ENCODE measurements at places on chromosomes 5 and 9.

DNA sequence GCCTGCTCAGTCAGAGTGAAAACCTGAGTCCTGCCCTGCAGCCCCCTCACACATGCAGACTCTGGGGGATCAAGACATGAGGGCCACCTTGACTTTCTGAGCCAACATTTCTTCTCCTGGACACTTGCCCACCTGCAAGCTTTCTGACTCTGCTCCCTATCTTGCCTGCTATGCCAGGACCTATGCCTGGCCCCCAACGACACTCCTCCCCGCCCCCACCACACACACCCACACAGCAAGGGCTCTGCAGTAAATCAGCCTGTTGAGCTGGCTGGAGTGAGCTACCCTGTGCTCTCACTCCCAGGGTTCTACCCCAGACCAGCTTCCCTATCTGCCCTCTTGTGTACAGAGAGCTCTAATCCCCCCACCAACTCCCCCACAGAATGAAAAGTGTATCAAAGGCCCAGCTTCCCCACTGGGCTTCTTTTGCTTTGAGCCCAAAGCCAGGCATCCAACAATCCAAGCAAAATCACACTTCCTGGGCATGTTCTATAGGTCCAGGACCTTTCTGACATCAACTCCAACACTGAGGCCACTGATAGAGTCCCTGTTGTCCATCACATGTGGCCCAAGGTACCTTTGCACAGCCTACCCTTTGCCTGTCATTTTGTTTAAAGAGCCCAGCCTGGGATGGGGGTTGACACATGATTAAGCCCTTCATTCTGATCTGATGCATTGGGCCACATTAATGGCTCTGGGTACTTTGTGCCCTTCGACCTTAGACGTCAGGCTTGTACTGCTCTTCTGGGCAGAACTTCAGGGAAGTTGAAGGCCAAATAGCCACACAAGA, 7.2 kb downstream of the PDLIM4 start:
- no peak for DNase-seq

- DNase-seq: no peak
Measured at GRCh38 chr5:73129143-73129542, 8.8 kb downstream of the TMEM171 start.

- no peak for DNase-seq
Measured at GRCh38 chr5:42848545-42848944, 36.9 kb upstream of the SELENOP start.

GRCh38 chr9:134491196-134491835, 150.3 kb upstream of the COL5A1 start:
- DNase-seq: no peak

- no peak for DNase-seq
Measured at GRCh38 chr5:38339446-38339845, 81.1 kb downstream of the EGFLAM start.

DNA sequence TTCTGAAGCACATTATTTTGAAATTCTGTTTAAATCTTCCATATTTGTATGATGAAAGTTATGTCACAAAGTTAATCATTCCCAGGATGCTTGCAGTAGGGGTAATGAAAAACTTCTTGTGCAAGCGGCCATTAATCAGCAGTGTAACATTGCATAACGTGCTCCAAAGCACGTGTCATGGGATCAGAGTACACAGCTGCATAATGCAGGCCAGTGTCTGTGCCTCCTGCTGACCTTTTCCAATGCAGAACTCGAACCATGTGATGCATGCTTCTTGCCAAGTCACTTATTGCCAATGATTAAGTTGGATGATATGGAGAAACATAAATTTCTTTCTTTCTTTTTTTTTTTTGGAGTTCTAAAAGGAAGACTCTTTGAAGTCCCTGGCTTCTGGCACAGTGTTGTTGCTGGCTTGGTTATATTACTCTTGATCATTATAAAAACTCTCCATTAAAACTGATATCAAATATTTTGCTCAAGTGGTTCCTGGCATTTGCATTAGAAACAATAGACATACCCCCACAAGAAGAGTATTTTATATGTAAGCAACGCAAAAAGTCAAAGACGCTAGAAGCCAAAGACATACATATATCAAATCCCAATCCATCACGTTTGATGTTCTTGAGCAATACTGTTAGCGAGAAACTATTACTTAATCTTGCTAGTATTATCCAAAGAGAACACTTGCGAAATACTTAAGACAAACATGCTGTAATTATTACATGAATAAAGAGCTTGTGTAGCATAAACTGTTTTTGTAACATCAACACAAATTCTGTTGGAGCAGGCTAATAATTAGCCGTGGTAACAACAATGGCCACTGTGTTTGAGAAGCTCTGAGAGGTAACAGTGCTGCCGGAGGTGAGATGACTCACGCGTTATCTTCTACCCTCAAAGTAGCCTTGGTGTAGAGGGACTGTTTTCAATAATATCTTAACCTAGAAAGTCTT, 164.2 kb downstream of the AUH start:
- DNase-seq: no peak

DNA sequence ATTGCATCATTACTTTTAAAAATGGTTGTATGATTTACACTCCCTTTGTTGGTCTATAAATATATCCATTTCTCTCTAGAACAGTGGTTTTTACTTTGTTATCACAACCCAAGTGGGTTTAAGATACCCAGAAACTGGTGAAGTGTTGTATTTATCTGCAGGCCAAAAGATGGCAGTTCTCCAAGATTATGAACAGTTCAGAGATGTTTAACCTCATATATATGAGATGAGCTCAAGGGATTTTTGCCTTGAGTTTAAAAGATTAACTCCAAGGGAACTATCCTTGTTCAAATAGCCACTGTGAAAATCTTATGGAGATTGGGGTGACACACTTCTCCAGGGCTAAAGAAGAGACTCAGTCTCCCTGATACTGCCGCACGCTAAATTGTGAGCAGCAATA, 572.6 kb downstream of the TLE4 start:
- no peak for DNase-seq

DNA sequence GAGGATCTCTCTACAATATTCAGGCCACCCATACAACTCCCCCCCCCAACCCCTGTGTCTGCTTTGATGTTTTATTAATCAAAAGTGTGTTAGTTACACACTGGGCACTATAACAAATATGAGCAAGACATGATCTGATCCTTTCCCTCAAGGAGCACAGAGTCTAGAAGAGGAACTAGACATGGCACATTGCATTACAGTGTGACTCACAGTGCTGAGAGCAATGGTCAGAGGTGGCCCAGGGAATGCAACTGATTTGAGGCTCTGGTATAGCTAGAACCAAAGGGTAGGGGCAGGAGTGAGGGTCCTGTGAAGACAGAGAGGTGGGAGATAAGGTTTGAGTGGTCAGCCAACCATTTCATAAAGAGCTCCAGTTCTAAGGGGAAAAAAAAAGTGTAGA, 539.2 kb downstream of the ACTL7B start:
- no peak for DNase-seq
